ENCODE measurements at places on chromosomes 16 and 17. TPM values are rescaled to one million over a fixed set of nuclear protein-coding genes. Genes with fewer than 3 reads are reported as not detected.

Gene SERPINF2
- total RNA-seq, result not detected

Gene CLEC19A
- total RNA-seq, result not detected

Gene CCDC200
- not detected for total RNA-seq

Gene LRRC37A3
- 16.4 TPM for total RNA-seq

Gene CDH8
- not detected for total RNA-seq

Gene MT1G
- 3.4 TPM for total RNA-seq

Gene CMTR2
- total RNA-seq, result 16.3 TPM

Gene GAN
- total RNA-seq, result 12.8 TPM

Gene CYGB
- not detected for total RNA-seq

Gene TGFB1I1
- 4.0 TPM for total RNA-seq

Data from activated naive CD4-positive, alpha-beta T cell treated with anti-CD3 and anti-CD28 coated beads, Interleukin-2, amount 50 U/mL, for 72 hours (primary cell).